ENCODE measurements at places on chromosomes 1 and 21. TPM values are rescaled to one million over a fixed set of nuclear protein-coding genes. Genes with fewer than 3 reads are reported as not detected.

The AGMAT gene
- 18.1 TPM for total RNA-seq

The CFAP107 gene
- total RNA-seq, result not detected

The PTPN7 gene
- 188 TPM for total RNA-seq

The TCHHL1 gene
- total RNA-seq, result not detected

The TACSTD2 gene
- total RNA-seq, result 0.11 TPM

The KANK4 gene
- not detected for total RNA-seq

- H3K4me3 ChIP-seq, result no peak overlapping the region
- DNase-seq, result no peak
- H3K27ac ChIP-seq, result no peak overlapping the region
- peaks cover 19% of the 10 kb centered on the region for H3K27me3 ChIP-seq
Observed at GRCh38 chr1:41341772-41342562, 19.3 kb upstream of the FOXO6 start.

GRCh38 chr1:65141394-65141793, 6.6 kb upstream of the AK4 start:
- peaks cover 22% of the 10 kb centered on the region for H3K27me3 ChIP-seq
- H3K27ac ChIP-seq, result no peak overlapping the region
- no peaks in the 10 kb centered on the region for H3K36me3 ChIP-seq
- no peak for DNase-seq
- no peaks in the 10 kb centered on the region for H3K4me1 ChIP-seq

GRCh38 chr1:55150880-55151588, 64.1 kb downstream of the USP24 start:
- no peak for DNase-seq
- peak overlapping the region; percentile 90 for H3K27ac ChIP-seq
- H3K27me3 ChIP-seq, result no peaks in the 10 kb centered on the region
- peaks cover 29% of the 10 kb centered on the region for H3K36me3 ChIP-seq
- H3K4me3 ChIP-seq, result peak overlapping the region; percentile 28
- H3K4me1 ChIP-seq, result peaks cover 28% of the 10 kb centered on the region

GRCh38 chr1:30665216-30666010, 58.0 kb downstream of the MATN1 start:
- H3K27me3 ChIP-seq, result no peaks in the 10 kb centered on the region
- no peak overlapping the region for H3K27ac ChIP-seq
- H3K4me1 ChIP-seq, result no peaks in the 10 kb centered on the region
- no peaks in the 10 kb centered on the region for H3K36me3 ChIP-seq
- no peak for DNase-seq
- H3K4me3 ChIP-seq, result no peak overlapping the region

DNA sequence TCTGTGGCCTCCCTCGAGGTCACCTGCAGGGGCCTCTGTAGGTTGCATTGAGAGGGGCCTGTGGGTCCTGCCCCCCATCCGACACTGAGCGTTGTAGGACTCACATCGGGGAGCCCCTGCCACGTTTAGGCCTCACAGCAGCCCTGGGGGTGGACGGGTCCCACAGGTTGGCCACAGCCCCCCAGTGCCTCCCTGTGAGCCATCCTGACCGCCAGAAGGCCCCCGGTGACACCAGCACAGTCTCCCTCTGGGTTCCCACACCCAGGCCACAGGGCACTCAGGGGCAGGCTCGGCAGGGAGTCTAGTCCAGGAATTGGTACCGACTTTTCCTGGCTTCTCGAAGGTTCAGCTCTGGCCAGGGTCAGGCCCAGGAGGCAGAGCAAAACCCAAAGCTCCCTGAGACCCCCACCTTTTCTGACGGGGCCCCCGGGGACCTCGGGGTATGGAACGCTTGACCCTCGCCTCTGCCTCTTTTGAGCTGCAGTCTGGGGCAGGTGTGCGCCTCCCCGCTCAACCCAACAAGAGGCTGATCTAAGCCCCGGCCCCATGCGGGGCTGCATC, 13.9 kb upstream of the POFUT2 start:
- H3K27me3 ChIP-seq, result no peaks in the 10 kb centered on the region
- DNase-seq, result no peak
- peak overlapping the region; percentile 58 for H3K27ac ChIP-seq
- H3K36me3 ChIP-seq, result no peaks in the 10 kb centered on the region

DNA sequence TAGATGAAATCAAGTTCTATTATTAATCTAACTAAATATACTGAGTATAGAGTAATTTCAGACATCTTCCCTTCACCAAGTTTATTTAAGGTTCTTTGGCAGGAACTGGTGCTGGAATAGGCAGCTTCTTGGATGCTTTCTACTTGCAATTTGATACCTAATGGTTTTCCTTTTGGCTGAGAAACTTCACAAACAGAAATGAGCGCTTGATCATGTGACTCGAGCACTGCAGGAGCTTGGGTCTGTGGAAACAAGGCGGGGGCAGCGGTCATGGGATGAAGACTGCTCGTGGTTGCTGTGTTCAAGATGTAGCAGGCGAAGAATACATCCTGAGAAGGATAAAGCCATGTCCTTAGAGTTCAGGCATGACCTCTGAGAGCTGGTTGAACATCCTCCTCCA, 136.8 kb downstream of the PTPRC start:
- H3K27ac ChIP-seq, result no peak overlapping the region
- H3K36me3 ChIP-seq, result no peaks in the 10 kb centered on the region
- H3K4me3 ChIP-seq, result no peak overlapping the region
- peaks cover 8% of the 10 kb centered on the region for H3K4me1 ChIP-seq

DNA sequence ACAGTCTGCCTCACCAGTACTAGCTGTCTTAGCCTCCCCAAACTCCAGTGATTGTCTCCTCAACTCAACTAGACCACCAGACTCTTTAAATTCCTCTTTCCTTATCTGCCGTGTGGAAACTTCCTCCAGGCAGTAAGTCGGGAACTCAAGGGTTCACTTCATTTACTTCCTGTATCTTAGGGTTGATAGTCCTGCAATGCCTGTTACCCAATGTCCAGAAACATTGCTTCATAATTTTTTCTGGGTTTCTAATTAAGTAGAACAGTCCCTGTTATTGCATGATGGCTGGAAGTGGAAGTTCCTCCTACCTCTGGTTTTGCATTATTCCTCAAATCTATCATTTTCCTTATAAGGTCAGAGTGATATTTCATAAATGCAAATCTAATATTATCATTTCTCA, 60.8 kb upstream of the RNF11 start:
- no peak for DNase-seq
- H3K36me3 ChIP-seq, result no peaks in the 10 kb centered on the region
- H3K27me3 ChIP-seq, result peaks cover 25% of the 10 kb centered on the region
- no peak overlapping the region for H3K27ac ChIP-seq
- H3K4me3 ChIP-seq, result no peak overlapping the region

GRCh38 chr1:92346866-92347640, 48.2 kb downstream of the RPAP2 start:
- H3K27me3 ChIP-seq, result no peaks in the 10 kb centered on the region
- H3K4me3 ChIP-seq, result no peak overlapping the region
- DNase-seq, result no peak
